Stimulated activated CD8-positive, alpha-beta memory T cell treated with anti-CD3 and anti-CD28 coated beads, Interleukin-12 subunit alpha, Interleukin-12 subunit beta, amount 100 ng/mL, for 4 hours (primary cell): ENCODE measurements at places on chromosomes 12 and 14.

GRCh38 chr12:768434-768833, 16.1 kb downstream of the WNK1 start:
- DNase-seq = no peak

GRCh38 chr12:63045020-63045860, 105.8 kb downstream of the AVPR1A start:
- DNase-seq = no peak

- no peak for DNase-seq
Measured at GRCh38 chr12:110940296-110940695, 19.9 kb upstream of the MYL2 start.

GRCh38 chr12:116314477-116314876, 37.0 kb upstream of the MED13L start:
- DNase-seq = no peak

GRCh38 chr14:44820230-44820964, 141.3 kb downstream of the KLHL28 start:
- DNase-seq = no peak

GRCh38 chr12:53868511-53868986, 70.1 kb upstream of the HOXC13 start:
- DNase-seq = no peak

DNA sequence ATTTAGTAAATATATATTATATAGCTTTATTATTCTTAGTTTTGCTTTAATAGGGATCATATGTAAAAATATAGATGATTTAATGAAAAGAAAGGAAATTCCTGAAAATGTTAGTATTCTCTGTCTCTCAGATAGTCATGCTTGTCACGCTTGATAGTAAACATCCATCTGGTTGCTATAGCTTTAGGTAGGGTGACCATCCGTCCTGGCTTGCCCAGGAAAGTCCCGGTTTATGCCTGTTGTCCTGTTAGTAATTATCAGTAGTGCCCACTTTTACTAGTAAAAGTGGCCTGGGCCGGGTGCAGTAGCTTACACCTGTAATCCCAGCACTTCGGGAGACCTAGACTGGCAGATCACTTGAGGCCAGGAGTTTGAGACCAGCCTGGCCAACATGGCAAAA, 23.8 kb downstream of the CFAP54 start:
- DNase-seq = no peak

GRCh38 chr14:106003351-106003750, 477.0 kb downstream of the TMEM121 start:
- DNase-seq = no peak

GRCh38 chr14:77582511-77582910, 33.9 kb downstream of the SPTLC2 start:
- DNase-seq = no peak

DNA sequence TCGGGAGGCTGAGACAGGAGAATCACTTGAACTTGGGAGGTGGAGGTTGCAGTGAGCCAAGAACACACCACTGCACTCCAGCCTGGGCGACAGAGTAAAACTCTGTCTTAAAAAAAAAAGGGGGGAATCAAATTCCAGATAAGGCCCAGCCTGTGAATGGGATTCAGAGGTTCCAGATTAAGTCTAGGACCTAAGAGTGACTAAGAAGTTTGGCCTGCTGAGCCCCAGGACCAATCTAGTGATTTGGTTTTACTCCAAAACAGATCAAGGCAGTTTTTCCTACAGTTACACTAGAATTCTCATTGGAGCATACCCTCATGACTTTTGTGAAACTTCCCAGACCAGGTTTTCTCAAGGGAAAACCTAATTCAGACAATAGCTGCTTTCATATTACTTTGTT, 22.8 kb downstream of the EXOC5 start:
- no peak for DNase-seq

- no peak for DNase-seq
Measured at GRCh38 chr14:37584211-37585100, 10.6 kb downstream of the FOXA1 start.

DNA sequence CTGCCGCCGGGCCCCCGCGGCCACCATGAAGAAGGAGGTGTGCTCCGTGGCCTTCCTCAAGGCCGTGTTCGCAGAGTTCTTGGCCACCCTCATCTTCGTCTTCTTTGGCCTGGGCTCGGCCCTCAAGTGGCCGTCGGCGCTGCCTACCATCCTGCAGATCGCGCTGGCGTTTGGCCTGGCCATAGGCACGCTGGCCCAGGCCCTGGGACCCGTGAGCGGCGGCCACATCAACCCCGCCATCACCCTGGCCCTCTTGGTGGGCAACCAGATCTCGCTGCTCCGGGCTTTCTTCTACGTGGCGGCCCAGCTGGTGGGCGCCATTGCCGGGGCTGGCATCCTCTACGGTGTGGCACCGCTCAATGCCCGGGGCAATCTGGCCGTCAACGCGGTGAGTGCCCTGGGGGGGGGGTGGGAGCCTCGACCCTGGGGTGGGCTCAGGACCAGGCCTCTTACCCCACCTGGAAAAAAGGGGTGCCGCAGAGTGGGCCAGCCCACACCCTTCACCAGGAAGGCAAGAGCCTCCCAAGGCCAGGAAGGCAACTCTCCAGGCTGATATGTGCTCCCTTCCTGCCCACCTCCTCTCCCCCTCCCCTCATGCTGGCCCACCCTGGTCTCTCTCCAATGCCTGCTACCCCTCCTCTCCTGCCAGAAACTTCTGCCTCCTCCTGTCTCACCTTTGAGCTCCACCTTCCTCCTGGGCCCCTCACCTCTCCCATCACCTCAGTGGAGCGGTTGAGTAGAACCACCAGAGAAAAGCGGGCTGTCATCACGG, 507 bp downstream of the AQP5 start:
- DNase-seq = no peak

GRCh38 chr14:43410631-43411030, 1096.5 kb downstream of the FSCB start:
- no peak for DNase-seq

- DNase-seq = no peak
Measured at GRCh38 chr12:59780605-59781135, 184.8 kb downstream of the SLC16A7 start.

- peak; percentile 95 for DNase-seq
Measured at GRCh38 chr12:133130038-133130807, at the start of the genes ZNF10 and ZNF891. Gene ZNF10, plus strand, starts transcription at chr12:133130627. Its CDS starts 13,866 bp downstream, at chr12:133144493. Gene ZNF891, minus strand, starts transcription at chr12:133130274. Its CDS starts 8,356 bp downstream, at chr12:133121918.

DNA sequence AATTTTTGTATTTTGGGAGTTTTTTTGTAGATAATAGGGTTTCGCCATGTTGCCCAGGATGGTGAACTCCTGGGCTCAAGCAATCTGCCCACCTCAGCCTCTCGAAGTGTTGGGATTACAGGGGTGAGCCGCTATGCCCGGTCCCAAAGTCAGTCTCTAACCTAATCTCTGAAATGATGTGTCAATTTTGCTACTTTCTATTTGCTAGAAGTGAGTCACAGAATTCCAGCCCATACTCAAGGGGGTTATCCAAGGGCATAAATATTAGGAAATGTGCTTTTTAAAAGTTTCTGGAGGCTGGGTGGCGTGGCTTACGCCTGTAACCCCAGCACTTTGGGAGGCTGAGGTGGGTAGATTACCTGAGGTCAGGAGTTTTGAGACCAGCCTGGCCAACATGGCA, 40.5 kb downstream of the RESF1 start:
- no peak for DNase-seq

DNA sequence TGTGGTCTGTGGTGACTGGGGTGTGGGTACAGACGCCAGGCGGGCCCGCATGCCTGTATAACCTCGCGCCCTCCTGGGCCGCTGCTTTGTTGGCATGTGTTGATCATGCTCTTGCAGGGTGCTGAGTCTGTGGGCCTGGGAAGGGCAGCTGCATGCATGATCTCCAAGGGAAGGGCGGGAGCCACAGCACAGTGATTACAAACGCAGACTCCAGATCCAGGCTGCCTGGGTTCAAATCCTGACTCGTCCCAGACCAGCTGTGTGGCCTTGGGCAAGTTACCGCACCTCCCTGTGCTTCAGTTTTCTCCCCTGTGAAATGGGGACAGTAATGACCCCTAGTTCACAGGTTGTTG, 24.0 kb downstream of the ADGRD1 start:
- no peak for DNase-seq

- no peak for DNase-seq
Measured at GRCh38 chr12:113002155-113002554, 23.8 kb downstream of the OAS2 start.

- no peak for DNase-seq
Measured at GRCh38 chr12:43062201-43062895, 472.8 kb upstream of the PRICKLE1 start.

GRCh38 chr14:89977668-89978067, 21.9 kb downstream of the TDP1 start:
- DNase-seq = no peak

GRCh38 chr14:50031602-50032313, 84.6 kb downstream of the VCPKMT start:
- no peak for DNase-seq

DNA sequence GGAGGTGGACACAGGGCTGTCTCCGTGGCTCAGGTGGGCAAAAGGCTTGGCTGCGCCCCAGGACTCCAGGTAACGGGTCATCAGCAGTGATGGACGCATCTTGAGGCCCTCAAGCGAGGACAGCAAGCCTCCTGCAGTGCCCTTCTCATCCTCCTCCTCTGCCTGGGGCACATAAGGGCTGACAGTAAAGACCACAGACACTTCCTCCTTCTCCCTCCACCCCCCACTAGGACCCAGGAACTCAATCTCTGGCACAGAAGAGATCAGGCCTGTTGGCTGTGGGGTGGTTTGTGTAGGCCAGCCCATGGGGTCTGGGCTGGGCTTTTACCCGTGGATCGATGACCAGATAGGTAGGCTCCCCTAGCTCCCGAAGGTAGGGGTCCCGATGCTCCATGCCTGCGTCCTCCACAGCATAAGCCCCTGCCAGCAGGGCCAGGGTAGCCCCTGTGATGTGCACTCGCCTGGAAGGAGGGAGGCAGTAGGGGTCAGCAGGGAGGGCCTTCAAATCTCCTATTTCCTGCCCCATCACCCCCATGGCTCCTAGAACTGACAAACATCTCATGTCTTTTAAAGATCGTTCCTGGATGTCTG, 5.7 kb downstream of the ADCY4 start:
- no peak for DNase-seq

GRCh38 chr12:2574355-2574935, 220.3 kb upstream of the FKBP4 start:
- DNase-seq = no peak

DNA sequence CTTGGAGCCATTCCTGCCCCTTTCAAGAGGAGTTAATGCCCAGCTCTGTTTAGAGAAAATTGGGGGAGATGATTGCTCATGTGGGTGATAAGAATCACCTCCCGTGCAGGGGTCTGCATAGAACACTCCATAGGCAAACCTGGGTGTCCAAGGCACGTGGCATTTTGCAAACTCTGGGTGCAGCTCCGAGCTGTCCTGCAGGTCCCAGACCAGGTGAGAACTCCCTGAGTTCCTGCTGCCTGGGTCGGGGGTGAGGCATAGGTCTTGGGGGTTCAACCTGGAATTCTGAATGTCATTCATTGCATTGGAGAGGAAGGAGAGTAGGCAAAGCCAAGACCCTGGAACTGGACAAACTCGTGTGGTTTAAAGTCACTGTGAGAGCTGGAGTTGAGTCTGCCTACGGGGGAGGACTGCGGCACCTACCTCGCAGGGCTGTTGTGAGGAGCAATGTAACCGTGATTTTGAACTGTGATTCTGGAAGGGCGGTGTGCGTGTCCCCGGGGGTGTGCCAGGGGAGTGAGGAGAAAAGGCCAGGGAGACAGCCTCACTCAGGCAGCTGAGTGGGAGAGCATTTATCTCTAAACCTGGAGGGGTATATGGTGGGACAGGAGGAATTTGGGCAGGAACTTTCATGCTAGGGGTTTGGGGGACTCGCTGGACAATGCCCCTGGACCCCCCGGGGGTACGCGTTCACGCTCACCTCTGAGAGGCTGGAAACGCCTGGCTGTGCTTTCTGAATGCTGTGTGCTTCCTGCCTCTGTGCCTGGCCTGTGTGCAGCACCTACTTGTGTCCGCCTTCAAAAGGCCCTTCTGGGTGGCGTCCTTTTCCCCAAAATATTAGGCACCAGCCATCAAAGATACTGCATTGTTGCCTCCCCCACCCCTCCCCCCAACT, 30.4 kb downstream of the MEG3 start:
- no peak for DNase-seq

GRCh38 chr12:130552483-130552996, 163.6 kb downstream of the RIMBP2 start:
- DNase-seq = no peak

GRCh38 chr14:22497671-22498093, 91.3 kb downstream of the DAD1 start:
- no peak for DNase-seq
